ENCODE measurements at places on chromosomes 2 and 18. TPM values are rescaled to one million over a fixed set of nuclear protein-coding genes. Genes with fewer than 3 reads are reported as not detected.

DNA sequence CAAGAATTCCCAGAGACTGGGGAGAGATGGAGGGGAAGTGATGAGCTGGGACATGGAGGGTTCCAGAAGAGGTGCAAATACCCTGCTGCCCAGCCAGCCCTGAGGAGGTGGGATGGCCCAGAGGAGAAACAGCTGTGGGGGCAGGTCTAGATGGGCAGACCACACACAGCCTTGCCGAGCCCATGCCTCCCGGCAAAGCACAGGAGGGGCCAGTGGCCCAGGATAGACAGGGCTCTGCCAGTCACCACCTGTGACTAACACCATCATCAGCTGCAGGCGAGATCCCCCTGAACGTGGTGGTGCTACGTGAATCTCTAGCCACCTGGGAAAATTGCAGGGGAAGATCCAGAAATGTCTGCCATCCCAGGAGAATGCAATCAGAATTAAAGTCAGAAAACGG is 39.4 kb downstream of the SCTR start:
- DNase-seq = no peak

- no peak for DNase-seq
Observed at GRCh38 chr2:119533560-119533959, 9.3 kb upstream of the SCTR start.

DNA sequence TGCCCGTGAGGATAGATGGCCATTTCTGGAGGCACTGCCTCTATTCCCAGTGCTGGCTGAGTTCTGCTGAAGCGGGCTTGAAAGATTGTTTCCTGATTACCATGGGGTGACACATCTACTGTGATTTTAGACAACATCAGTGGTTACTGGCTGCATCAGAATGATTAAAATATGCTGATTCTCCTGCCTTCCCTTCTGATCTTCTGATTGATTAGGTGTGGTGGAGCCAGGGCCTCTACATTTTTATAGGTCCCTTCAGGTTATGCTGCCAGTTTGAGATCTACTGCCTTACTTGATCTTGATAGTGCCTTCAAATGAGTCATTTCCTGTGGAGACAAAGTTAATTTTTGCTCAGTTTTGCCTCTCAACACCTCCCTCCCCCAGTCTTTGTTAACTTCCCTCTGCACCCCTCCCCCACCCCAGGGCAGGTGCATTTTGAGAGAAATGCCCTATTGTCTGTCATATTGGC is 31.6 kb upstream of the SNORC start:
- no peak for DNase-seq

- no peak for DNase-seq
Observed at GRCh38 chr2:197174539-197175094, 136.0 kb downstream of the ANKRD44 start.

DNA sequence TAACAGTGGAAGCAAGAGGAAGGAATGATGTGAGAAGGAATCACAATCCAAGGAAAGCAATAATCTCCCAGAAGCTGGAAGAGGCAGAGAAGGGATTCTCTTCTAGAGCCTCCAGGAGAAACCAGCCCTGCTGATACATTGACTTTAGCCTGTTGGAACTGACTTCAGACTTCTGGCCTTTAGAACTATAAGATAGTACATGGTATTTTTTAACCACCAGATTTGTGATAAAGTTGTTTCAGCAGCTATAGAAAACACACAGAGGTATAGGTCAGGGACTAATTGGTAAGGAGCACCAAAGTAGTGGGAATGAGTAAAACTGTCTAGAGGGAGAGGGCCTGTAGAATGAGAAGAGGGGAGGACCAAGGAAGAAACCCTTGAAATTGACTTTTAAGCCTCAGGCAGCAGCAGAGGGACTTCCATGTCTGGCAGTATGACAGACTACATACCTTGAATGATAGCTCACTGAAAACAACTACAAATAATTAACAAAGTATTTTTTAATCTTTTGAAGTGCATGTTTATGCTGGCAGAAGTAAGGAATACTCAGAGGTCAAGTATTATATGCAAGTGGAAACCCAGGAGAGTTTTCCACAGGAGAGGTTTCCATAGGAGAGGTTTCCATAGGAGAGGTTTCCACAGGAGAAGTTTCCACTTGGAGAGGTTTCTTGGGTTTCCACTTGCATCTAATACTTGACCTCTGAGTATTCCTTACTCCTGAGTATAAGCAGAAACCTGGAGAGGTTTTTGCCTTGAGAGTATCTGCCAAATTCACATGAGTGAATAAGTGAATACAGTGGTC is 33.8 kb upstream of the TMEM17 start:
- no peak for DNase-seq

DNA sequence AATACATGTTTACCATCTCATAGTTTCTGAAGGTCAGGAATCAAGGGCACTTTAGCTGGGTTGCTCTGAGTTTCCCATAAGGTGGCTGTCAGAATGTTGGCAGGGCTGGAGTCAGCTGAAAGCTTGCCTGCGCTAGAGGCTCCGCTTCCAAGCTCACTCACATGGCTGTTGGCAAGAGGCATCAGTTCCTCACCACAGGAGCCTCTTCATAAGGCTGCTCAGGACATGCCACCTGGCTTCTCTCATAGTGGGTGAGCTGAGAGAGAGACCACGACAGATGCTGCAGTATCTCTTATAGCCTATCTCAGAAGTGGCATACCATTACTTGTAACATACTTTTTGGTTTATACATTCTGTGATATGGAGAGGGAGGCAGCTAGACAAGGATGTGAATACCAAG is 7.2 kb downstream of the HADHB start:
- no peak for DNase-seq

- DNase-seq = no peak
Observed at GRCh38 chr18:37432436-37433195, 133.0 kb downstream of the CELF4 start.

Gene DNMT3A
- polyA plus RNA-seq = 71.5 TPM

Gene TMEM17
- 5.9 TPM for polyA plus RNA-seq

Gene MRPL53
- 39.7 TPM for polyA plus RNA-seq

Gene UGT1A8
- not detected for polyA plus RNA-seq

Gene EEF1B2
- polyA plus RNA-seq = 477 TPM

All from left renal pelvis (tissue), 4 donors.